Astrocyte (in vitro differentiated cells and primary cell): ENCODE measurements at places on chromosomes 13 and 19. TPM values are rescaled to one million over a fixed set of nuclear protein-coding genes. Genes with fewer than 3 reads are reported as not detected.

Gene SSBP4
- 51.2 and 56.6 TPM in 2 replicates for total RNA-seq

GRCh38 chr13:49308097-49308875, 60.6 kb downstream of the CDADC1 start:
- DNase-seq = peak; percentile 39
- peaks cover 17% of the 10 kb centered on the region for H3K4me1 ChIP-seq
- peak overlapping the region; percentile 1 for H3K27ac ChIP-seq
- H3K4me3 ChIP-seq = no peak overlapping the region

GRCh38 chr13:114256547-114256946, 21.9 kb downstream of the CDC16 start:
- H3K36me3 ChIP-seq = peaks cover 66% of the 10 kb centered on the region
- H3K4me1 ChIP-seq = peaks cover 3% of the 10 kb centered on the region
- DNase-seq = no peak
- H3K27ac ChIP-seq = no peak overlapping the region
- H3K27me3 ChIP-seq = no peaks in the 10 kb centered on the region
- no peak overlapping the region for H3K4me3 ChIP-seq

- H3K27ac ChIP-seq = no peak overlapping the region
- H3K27me3 ChIP-seq = no peaks in the 10 kb centered on the region
- no peaks in the 10 kb centered on the region for H3K4me1 ChIP-seq
- no peak overlapping the region for H3K4me3 ChIP-seq
- peaks cover 14% of the 10 kb centered on the region for H3K36me3 ChIP-seq
Measured at GRCh38 chr19:50796634-50797428, 6.6 kb downstream of the ACP4 start.
